ENCODE measurements at places on chromosomes 11 and 22.

GRCh38 chr11:73907191-73907590, 30.4 kb downstream of the PAAF1 start:
- peaks cover 10% of the 10 kb centered on the region for H3K4me1 ChIP-seq
- peaks cover 4% of the 10 kb centered on the region for H3K36me3 ChIP-seq
- H3K27me3 ChIP-seq, result no peaks in the 10 kb centered on the region
- no peak overlapping the region for H3K4me3 ChIP-seq
- H3K27ac ChIP-seq, result no peak overlapping the region
- DNase-seq, result peak; percentile 88

GRCh38 chr11:61361741-61362541, at the start of the genes CYB561A3 and TMEM138:
TSS of gene CYB561A3 (minus strand) at chr11:61361882. CDS start at chr11:61356713, 5,169 bp downstream.
TSS of gene TMEM138 (plus strand) at chr11:61362374. CDS start at chr11:61364391, 2,017 bp downstream.
- H3K27ac ChIP-seq, result peak within 1 kb of the TSS; percentile 93
- no peaks in the 10 kb centered on the region for H3K27me3 ChIP-seq
- peak within 1 kb of the TSS; percentile 79 for H3K4me3 ChIP-seq
- H3K4me1 ChIP-seq, result peaks cover 17% of the 10 kb centered on the region
- DNase-seq, result peak; percentile 97

- no peaks in the 10 kb centered on the region for H3K36me3 ChIP-seq
- no peaks in the 10 kb centered on the region for H3K27me3 ChIP-seq
- H3K4me1 ChIP-seq, result no peaks in the 10 kb centered on the region
Measured at GRCh38 chr11:30568931-30569330, 17.2 kb downstream of the MPPED2 start.

DNA sequence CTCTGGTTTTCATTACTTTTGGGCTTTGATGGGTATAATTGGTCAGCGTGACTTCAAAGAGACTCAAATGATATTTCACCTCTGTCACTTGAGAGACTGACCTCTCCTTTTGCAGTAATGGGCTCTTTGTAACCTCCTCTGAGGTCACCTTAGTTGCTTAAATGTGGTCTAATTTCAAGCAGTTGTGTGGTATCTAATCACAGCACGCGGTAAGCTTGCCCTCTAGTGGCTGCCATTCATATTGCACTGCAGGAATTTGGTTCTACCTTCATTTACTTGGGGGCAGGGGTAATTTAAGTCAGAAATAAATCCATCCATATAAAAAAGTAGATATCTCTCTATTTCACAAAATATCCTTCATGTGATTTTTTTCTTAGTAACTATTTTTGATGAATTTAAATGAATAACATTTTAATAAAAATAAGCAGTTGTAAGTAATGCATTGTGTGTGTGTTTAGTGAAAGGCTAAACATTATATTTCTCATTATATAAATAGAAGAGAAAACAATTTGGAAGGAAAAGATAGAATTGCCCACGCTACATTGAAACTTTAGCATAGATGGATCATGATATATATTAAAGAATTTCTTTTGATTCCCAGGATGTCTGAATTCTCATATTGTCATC, 55.0 kb upstream of the ANO3 start:
- H3K4me3 ChIP-seq, result no peak overlapping the region
- no peaks in the 10 kb centered on the region for H3K4me1 ChIP-seq
- no peaks in the 10 kb centered on the region for H3K36me3 ChIP-seq
- peak; percentile 79 for DNase-seq
- H3K27me3 ChIP-seq, result 0 out of 2 replicates have a peak, but pooled peaks cover 9% of the 10 kb centered on the region
- no peak overlapping the region for H3K27ac ChIP-seq

GRCh38 chr11:111173221-111173620, 72.3 kb upstream of the POU2AF2 start:
- peaks cover 82% of the 10 kb centered on the region for H3K27me3 ChIP-seq
- H3K4me1 ChIP-seq, result no peaks in the 10 kb centered on the region
- no peak overlapping the region for H3K4me3 ChIP-seq
- H3K36me3 ChIP-seq, result no peaks in the 10 kb centered on the region

GRCh38 chr11:117560780-117561530, 233.3 kb downstream of the CEP164 start:
- no peak for DNase-seq
- no peaks in the 10 kb centered on the region for H3K36me3 ChIP-seq
- H3K27me3 ChIP-seq, result peaks cover 90% of the 10 kb centered on the region
- no peak overlapping the region for H3K27ac ChIP-seq
- H3K4me3 ChIP-seq, result no peak overlapping the region
- no peaks in the 10 kb centered on the region for H3K4me1 ChIP-seq

All from PC-3 (cell line).